SK-N-DZ (cell line): ENCODE measurements at places on chromosomes 2 and 18.

GRCh38 chr2:119109866-119110265 lies 48.7 kb downstream of the C1QL2 start:
- DNase-seq: no peak

GRCh38 chr18:62329691-62330454 lies 4.8 kb downstream of the TNFRSF11A start:
- no peak for DNase-seq

GRCh38 chr2:10241641-10242430 lies 60.9 kb upstream of the HPCAL1 start:
- DNase-seq: no peak

- DNase-seq: no peak
Observed at GRCh38 chr2:23662941-23663920, 263.7 kb downstream of the ATAD2B start.

DNA sequence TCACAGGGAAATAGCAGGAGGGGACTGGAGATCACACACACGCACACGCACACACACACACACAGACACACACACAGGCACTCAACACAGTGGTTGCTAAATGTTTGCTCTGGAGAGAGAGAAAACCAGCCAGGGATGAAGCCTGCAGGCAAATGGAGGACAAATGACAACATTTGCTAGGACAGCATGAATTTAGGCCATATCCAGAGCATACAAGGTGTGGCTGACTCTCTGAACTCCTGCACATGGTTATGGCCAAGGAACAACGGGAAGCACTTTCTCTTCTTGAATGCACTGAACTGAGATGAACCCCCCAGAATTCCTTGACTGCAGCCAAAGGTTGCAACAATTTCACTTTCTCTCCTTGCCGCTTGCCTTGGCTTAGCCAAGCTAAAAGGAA lies 230.0 kb upstream of the RASGRP3 start:
- no peak for DNase-seq

GRCh38 chr2:159879051-159879604 lies 81.1 kb upstream of the CD302 start:
- DNase-seq: no peak

- DNase-seq: no peak
Observed at GRCh38 chr2:189297446-189297845, 117.9 kb upstream of the COL5A2 start.

DNA sequence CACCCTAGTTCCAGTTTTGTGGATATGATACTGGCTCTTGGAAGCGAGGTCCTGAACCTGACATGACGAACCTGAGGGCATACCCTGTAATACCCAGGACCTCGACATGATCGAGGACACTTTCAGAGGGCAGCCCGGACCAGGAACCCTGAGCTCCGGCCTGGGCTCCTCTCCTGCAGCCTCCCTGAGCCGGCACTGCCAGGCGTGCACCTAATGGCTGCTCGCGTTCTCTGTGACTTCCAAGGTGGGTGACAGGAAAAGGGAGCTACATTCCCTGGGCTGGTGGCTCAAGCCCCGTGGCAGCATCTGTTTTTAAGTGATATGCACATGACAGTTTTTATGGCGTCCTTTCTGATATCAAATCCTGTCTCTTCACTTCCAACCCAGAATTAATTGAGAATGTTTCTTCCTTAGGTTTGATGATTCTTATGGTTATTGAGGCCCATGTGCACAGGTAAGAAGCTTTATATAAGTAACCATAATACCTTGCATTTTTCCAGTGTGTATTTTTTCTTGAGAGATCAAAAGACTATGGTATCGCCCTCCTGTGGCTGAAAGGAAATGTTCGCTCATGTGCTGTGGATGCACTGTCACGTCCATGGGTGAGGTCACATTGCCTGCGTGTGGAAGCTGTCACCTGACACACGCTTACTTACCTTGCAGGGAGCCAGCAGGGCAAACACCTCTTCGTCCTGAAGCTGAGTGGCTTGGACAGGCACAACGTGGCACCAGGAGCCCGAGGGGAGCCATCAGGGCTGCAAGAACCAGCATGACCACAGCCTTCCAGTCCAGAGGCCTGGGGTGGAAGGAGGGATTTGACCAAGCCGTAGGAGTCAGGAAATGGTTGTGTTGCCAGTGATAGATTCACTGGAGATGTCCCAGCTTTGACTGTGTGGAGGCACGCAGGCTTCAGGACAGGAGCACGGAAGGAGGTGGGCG lies 367.4 kb upstream of the MYT1L start:
- peak; percentile 45 for DNase-seq

DNA sequence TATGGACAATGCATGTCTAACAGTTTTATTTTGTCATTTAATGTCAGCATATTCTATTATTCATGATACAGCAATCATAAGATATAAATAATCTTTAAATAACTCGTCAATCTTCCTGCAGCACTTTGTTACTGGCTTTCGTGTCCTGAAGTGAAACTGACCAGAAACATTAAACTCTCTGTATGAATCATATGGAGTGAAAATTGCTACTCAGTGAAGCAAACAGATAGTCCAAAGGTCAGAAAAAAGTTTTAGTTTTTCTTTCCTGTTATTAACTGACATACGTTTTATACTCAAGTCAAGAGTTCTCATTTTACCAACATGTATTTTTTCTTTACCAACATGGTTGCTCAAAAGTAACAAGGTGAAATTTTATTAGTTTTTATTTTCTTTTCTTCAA lies 106.8 kb upstream of the GALNT5 start:
- no peak for DNase-seq

- DNase-seq: no peak
Observed at GRCh38 chr2:7265286-7265685, 348.1 kb downstream of the RNF144A start.

DNA sequence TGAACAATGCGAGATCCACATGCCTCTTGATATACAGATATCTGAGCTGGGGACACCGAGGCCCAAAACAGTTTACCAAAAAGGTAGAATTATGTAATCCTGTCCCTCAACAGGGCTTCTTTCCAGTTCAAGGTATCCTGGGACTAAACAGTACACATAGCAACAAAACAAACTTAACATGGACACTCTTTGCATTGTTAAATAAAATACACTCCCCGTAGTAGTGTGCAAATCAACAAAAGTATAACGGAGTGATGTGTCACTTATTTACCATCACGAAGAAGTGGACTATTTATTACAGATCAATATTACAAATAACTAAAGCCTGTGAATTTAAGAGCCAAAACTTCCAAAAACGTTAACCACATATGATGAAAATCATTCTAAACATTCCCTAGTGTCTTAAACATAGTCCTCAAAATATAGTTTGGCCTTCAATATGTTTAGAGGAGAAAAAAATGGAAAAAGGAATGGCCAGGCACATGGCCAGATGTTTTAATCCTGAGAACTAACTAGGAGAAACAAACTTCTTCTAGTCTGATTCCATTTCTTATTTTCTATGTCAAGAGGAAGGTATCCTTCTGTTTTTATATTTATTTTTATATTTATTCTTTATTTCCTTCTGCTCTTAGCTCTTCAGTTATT lies 377.5 kb downstream of the OSR1 start:
- DNase-seq: no peak

DNA sequence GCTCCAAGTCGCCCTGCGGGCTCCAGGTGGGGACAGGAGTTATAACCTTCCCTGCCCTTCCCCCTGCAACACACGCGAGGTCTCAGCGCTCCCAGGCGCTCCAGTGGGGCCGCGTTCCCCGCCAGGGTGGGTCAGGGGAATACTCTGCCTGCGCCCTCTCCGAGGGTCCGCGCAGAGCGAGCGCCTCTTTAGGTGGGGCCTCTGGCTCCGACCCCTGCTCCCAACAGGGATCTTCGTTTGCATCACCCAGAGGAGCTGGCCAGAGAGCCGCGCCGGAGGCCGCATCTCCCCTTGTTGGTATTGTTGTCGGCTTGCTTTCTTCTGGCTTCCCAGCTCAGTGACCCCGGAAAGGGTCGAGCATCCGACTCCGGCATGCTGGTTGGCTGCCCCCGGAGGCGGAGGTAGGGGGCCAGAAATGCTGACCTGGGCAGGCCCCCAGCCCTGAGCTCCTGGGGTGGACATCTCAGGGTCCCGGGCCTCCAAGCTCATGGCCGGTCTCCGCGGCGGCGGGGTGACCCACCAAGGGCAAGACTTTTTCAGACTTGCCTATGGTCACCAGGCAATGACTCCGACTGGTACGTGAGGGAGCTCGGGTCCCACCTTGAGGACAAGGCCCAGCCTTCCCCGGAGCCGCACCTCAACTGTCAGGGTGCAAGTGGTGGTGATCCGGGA lies 11.2 kb upstream of the EN1 start:
- DNase-seq: no peak

DNA sequence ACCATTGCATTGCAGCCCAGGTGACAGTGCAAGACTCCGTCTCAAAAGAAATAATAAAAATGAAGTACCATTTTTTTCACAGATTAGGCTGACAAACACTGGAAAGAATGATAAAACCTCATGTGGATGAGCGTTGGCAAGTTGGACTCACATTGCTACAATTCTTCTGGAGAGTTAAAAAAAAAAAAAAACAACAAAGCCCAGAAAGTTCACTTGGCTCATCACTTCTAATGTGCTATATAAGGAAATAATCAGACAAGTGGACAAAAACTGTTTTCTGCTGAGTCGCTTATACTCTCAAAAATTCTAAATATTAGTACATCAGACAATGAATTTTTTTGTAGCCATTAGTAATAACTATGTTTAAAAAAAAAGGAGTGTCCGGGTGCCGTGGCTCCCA lies 38.4 kb downstream of the PKP4 start:
- no peak for DNase-seq
